Activated T-cell treated with anti-CD3 and anti-CD28 coated beads, Interleukin-2, amount 50 U/mL, for 1 hour (primary cell): ENCODE measurements at places on chromosomes 3 and 15.

DNA sequence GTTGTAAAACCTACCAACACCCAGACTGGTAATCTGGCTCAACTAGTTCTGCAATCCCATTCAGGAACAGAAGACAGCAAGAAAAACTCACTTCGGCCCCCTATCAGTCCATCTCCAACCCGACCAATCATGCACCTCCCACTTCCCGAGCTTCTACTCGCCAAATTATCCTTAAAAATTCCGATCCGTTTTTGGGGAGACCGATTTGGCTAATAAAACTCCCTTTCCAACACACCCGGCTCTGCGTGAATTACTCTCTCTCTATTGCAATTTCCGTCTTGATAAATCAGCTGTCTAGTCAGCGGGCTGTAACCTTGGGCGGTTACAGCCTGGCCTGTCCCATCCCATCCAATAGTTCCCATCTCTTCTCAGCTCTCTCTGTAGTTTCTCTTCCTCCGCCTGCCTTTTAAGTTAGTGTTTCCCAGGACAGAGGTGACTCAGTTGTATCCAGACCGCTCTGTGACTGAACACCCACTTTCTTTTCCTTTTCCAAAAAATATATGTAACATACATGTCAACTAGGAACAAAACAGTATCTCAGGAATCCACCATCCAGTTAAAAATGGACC lies 780 bp upstream of the ACAD9 start:
- DNase-seq, result no peak

DNA sequence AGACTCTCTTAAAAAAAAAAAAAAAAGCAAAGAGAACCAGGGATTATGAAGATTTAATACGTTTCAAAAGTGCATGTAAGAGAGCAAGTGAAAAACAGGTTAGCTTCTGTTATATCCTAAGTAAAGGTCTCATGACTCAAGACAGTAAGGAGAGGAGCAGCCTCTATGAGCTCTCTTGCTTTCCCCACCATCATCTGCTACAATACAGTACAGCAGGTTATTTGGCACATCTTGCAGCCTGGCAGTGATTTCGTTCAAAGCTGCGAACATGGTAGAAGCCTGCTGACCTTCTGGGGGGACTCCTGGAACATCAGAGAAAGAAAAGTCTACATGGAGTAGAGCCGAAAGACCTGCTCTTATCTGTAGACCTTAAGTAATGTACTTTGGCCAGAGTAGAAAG lies 129.2 kb upstream of the PLXND1 start:
- no peak for DNase-seq

DNA sequence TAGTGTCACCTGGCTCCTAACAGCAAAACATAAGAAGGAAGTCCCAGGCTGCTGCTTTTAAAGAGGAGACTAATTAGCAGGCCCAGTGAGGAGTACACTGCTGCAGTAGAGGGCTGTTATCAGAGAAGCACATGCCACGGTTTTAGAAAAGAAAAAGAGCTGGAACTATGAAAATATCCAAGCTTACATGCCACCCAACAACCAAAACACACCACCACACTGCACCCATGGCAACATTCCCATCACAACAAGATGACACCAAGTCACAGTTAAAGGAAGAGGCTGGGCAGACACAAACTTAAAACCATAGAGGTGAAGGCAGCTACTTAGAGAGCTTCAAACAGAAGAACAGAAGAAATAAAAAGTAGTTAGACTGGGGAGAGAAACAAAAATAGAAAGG lies 37.0 kb downstream of the NPTN start:
- no peak for DNase-seq

- DNase-seq, result no peak
Observed at GRCh38 chr3:135226057-135226456, 431.0 kb downstream of the EPHB1 start.

DNA sequence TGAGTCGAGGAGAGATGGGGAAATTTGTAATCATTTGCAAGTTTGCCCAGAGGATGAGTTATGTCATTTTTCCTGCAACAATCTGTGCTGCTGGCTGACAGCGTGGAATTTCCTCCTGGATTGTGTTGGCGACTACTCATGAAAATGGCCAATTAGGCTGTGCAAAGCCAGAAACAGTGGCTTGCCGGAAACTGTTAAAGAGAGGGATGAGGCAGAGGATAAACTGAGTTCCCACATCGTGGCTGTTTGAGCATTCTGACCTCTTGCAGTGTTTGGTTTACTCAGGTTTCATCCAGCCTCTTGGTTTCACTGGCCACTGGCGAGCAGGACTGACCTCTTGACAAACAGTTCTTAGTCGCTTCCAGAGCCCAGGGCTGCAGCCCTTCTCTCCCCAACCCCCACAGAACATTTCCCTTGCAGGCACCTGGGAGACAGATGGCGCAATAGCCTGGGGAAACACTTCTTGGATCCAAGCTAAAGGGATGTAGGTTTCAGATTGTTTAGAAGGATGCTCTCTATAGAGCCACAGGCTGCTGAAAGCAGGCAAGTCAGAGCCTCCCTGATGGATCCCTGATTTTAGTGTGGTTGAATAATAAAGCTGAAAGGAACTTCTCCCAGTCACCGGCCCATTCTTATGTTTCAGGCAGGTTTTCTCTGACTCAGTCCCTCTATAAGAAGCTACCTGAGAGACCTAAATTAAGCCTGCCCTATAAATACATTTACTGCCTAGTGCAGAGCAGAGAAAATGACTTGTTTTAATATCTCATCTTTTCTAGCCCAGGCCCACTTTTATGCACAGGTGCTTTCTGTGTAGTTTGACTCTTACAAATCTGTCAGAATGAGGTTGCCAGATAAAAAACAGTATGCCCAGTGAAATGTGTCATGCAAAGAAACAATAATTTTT lies 92.8 kb upstream of the UBE2E1 start:
- no peak for DNase-seq

DNA sequence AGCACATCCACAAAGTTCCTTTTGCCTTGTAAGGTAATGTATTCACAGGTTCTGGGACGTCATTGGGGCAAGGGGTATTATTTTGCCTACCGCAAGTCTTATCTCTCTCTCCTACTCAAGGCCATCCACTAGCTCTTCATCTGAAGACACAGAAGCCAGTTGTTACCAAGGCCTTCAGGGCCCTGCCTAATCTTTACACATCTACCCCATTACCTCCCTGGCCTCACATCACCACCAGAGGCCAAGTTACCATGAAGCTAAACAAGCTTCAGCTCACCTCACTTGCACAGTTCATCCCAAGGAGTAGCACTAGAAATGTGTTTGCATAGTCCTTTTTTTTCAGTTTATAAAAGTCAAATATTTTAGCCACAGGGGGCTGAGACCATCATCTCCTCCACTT lies 34.1 kb downstream of the ATP8B4 start:
- no peak for DNase-seq
